Activated T-cell treated with anti-CD3 and anti-CD28 coated beads for 24 hours (primary cell): ENCODE measurements at places on chromosomes 4 and X.

DNA sequence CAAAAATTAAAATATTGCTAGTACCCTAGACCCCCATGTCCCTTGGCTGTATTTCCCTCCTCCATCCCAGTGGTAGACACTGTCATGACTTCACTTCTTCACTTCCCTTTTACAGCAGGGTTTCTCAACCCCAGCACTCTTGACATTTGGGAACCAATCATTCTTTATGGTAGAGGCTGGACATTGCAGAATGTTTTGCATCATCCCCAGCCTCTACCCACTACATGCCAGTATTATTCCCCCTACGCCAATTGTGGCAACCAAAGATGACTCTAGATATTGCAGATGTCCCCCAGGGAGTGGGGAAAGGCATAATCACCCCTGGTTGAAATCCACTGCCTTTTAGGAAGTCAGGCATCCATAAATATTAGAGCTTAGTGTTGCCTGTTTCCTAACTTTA is 138.6 kb downstream of the AMELX start:
- DNase-seq: no peak

GRCh38 chrX:123771449-123772064 is 38.7 kb upstream of the THOC2 start:
- DNase-seq: no peak

GRCh38 chr4:123298801-123299200 is 97.8 kb upstream of the SPRY1 start:
- no peak for DNase-seq

GRCh38 chr4:24108567-24108966 is 218.7 kb upstream of the PPARGC1A start:
- DNase-seq: no peak

DNA sequence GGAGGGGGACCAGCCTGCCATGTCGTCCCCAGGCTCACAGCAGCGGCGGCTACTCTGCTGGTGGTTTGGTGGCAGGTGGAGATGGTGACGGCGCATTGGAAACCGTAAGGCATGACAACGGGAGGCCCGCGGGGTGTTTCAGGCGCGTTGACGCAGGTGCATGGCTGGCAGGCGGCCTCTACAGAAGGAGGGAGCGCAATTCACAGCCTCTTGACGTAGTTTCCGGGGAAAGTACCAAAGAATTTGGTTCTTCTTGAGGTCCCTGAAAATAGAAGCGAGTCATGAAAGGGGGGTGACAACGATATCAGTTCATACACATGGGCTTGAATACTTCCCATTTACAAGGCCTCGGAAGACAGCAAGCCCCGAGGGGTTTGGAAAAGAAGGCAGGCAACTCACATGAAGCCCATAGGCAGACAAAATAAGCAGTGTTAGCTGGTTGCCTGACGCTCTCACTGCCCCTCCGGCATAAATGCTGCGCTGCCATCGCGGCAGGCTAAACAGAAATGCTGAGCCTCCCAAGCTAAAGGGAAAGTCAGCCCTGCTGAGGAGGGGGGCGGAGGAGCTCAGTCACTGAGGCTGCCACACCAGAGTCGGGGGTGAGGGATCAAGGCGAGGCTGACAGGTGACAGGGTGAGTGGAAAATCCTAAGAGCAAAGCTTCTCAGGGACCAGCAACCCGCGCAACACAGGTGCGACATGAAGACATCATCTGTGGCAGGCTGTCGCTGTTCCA is 52.3 kb upstream of the PDLIM3 start:
- DNase-seq: peak; percentile 72

- no peak for DNase-seq
Observed at GRCh38 chr4:29277381-29277780, 1442.8 kb upstream of the PCDH7 start.

GRCh38 chr4:141860974-141861373 is 224.6 kb downstream of the IL15 start:
- DNase-seq: no peak

DNA sequence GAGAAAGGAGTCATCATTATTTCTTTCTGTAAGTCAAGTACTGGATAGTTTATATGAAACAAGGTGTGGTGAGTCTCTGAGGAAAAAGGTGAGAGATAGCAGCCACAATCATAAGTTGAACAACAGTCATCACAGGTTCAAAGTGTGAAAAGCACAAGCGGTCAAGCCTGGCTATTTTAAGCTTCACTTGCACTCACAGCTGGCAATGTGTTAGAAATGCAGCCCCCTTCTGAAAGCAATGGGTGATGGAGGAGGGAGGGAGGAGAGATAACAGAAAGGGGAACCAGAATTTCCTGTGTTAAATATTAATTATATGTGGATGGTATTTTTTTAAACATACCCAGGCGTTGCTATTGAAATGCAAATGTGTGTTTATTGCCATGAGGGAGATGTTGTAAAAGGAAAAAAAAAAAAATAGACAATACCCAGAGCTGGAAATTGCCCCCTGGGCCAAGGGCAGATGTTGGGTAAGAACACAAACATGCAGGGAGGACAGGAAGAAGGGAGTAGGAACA is 26.9 kb upstream of the BMP3 start:
- DNase-seq: no peak

GRCh38 chrX:48540028-48540375 is 488 bp downstream of the TBC1D25 start:
- DNase-seq: peak; percentile 47

GRCh38 chr4:156873799-156874198 is 97.8 kb downstream of the PDGFC start:
- DNase-seq: no peak

GRCh38 chr4:7703688-7704087 is 236.0 kb downstream of the AFAP1 start:
- no peak for DNase-seq

GRCh38 chr4:94409962-94410361 is 41.8 kb upstream of the PDLIM5 start:
- DNase-seq: no peak

GRCh38 chr4:81137446-81137845 is 77.6 kb downstream of the PRKG2 start:
- DNase-seq: no peak

DNA sequence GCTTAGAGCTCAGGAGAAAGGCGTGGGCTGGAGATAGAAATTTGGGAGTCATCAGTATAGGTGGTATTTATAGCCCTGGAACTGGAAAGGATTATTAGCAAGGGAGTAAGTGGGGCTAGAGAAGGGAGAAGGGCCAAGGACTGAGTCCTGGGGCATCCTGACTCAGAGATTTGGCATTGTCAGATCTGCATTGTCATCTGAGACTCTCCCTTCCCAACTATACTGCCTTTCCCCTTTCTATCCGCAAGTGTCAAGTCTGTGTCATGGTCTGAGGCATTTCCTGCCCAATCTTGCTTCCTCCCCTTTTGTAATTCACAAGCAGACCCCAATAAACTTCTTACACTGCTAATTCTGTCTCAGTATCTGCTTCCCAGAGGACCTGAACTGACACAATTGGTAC is 24.4 kb upstream of the SLC25A43 start:
- DNase-seq: no peak

DNA sequence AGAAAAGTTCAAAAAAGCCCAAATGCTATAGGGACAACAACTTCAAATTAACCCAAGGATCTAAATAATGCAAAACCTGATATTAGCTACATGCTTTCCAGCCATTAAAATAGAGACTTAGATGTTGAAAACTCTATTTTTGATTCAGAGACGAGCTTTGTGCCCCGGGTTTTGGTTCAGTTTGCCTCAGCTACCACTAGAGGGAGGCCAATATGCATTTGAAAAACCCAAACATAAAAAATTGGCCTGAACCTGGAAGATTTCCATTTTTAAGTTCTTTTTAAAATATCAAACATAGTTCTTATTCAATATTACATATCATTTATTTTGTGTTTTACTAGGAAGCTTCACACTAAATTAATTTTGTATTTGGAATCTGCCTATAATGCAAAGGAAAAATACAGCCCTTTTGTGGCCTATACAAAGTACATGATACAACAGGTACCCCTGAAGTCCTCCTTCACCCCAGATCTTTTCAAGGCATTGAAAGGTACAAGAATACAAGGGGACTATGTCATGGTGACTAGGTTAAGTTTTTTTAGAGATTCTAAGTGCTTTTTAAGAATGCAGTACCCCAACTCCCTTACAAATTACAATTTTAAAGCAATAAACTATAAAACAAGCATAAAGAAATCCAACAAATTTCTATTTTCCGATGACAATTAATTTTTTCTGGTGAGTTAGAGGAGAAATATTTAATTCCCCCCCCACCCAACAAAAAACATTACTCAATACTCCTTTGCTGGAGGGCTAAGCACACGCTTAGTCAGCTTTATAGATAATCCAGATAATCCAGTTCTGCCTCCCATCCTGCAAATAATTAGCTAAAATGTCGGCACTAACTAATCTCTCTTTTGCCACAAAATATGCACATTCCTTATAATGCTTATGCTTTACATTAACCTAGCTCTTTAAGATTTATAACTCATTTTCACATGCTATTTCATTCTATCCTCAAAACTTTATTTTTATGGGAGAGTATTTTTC is 97.7 kb upstream of the PTPN13 start:
- DNase-seq: no peak

DNA sequence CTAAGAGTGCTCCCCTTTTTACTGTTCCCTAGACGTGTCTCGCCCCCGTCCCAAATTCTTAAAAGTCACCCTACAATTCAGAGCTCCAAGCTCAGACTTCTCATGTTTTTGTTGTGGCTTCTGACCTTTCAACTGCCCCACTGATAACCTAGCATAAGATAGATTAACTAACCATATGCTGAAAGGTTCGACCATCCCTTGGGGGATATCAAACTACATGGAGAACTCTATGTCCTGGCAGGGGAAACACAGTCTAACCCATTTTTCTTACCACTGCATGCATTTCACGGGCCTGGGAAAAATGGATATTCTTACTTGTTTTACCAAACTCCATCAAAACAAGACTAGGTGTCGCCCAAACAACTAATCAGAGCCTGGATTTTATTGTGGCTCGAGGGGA is 236.4 kb upstream of the MID1 start:
- no peak for DNase-seq

DNA sequence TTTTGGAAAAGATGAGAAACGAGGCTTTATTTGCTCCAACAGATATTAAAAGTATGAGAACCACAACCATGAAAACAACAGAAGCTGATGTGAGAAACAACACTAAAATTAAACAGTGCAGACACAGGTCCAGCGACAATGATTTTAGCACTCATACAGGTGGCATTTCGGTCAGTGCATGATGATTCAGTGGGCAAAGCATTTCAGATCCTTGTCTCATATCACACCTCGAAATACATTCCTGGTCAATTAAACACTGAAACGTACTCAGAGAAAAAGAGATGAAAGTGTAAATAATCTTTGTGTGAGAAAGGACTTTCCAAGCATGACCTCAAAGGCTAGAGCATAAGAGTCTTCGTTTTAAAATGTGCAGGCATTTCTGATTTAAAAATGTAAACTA is 85.2 kb downstream of the ACOX3 start:
- DNase-seq: no peak

- no peak for DNase-seq
Observed at GRCh38 chr4:107714256-107714655, 5.8 kb downstream of the PAPSS1 start.

- DNase-seq: no peak
Observed at GRCh38 chr4:116953947-116954346, 131.4 kb downstream of the TRAM1L1 start.

GRCh38 chr4:65651751-65652150 is 18.5 kb downstream of the EPHA5 start:
- DNase-seq: no peak

- no peak for DNase-seq
Observed at GRCh38 chr4:63232058-63232457, 1177.2 kb downstream of the TECRL start.
